ENCODE measurements at places on chromosomes 2 and 18. TPM values are rescaled to one million over a fixed set of nuclear protein-coding genes. Genes with fewer than 3 reads are reported as not detected.
A peak's percentile ranks its signal among the peaks of the same experiment; 100 is the strongest.

- no peak for DNase-seq
Measured at GRCh38 chr2:236576087-236576486, 6.5 kb downstream of the ACKR3 start.

- no peak for DNase-seq
Measured at GRCh38 chr18:11674119-11674518, 14.9 kb upstream of the GNAL start.

DNA sequence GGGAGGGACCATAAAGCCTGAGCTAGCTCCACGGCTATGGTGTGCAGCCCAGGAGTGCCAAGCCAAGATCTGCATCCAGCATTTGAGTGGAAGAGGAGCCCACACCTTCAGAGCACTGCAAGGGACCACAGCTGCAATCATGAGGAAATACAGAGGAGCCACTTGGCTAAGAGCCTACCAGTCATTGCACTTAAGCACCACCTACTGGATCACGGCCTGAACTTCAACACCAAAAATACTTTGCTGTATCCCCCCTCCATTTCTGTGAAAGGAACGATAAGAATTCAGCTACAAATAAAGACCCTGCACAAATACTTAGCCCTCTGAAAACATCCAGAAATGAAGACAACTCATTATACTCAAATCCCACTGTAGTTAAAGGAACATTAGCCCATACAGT is 545.3 kb downstream of the TSN start:
- DNase-seq: no peak

- peak; percentile 28 for DNase-seq
Measured at GRCh38 chr2:19435815-19436214, 77.4 kb upstream of the OSR1 start.

DNA sequence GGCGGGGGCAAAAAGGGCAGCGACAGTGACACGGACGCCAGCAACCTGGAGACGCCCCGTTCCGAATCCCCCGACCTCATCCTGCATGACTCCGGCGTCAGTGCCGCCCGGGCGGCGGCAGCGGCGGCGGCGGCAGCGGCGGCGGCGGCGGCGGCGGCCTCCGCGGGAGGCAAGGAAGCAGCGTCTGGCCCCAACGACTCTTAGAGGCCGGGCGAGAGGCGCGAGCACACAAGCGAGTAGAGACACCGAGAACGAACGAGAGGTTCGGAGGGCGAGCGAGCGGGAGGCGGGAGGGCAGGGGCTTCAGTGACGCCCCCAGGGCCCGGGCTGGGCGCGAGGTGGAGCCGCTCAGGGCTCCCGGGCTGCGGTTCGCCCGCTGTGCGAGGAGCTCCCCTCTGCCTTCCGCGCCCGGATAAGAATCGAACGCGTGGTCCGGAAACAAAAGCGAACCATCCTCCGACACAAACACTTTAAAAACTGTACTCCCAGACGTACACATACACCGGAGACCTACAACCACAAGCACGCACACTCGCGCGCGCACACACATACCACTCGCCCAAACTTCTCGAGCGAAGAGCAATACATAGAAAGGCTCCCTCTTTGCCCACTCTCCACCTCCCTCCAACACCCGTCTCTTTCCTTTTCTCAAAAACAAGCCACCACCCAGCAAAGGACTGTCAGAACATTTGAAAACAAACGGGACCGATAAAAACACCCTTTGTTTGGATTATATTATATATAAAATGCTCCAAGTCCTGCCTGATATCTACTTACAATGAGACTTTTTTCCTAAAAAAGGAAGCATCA is 2.8 kb downstream of the SP9 start:
- DNase-seq: no peak

- DNase-seq: peak; percentile 64
Measured at GRCh38 chr2:113791697-113792590, 35.5 kb upstream of the SLC35F5 start.

DNA sequence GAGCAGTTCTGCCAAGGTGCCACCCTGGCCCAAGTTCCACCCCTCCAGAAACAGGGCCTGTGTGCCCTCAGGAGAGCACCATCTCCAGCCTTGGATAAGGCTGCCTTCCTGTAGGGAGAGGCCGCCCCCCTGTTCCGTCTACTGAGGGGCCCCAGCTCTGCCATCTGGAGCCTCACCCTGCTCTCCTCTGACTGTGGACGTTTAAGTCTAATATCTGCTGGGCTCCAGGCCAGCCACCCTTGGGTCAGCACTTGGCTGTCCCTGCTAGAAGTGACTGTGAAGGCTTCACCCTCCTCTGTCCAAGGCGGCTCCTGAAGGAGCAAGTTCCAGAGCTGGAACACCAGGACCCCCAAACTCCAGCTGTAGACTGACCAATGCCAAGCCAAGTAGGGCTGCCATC is 26.3 kb downstream of the RHOB start:
- DNase-seq: no peak

GRCh38 chr2:160411167-160411566 is 82.4 kb downstream of the RBMS1 start:
- peak; percentile 60 for DNase-seq

GRCh38 chr18:49135877-49136276 is 185.1 kb upstream of the SMAD7 start:
- DNase-seq: peak; percentile 42

DNA sequence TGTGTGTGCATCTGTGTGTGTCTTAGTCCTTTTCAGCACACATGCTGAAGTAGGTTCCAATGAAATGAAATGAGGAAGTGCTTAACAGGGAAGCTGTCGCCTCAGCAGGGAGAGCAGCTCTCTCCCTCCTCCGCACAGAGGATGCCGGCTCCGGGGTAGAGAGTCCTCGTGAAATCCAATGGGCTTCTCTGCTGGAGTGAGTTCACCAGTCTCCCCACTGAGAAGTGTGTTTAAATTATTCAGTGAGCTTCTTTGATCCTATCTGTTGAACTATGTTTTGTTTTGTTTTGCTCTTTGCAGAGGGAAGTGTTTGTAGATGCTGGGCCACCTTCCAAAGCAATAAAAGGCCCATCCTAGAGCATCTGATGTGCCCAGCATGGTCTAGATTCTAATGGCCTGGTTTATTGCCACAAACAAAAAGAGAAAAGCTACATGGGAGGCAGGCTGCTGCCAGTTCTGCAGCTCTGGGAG is 6.7 kb downstream of the PPP1R7 start:
- DNase-seq: no peak

- DNase-seq: no peak
Measured at GRCh38 chr2:68303033-68303901, 16.5 kb downstream of the CNRIP1 start.

DNA sequence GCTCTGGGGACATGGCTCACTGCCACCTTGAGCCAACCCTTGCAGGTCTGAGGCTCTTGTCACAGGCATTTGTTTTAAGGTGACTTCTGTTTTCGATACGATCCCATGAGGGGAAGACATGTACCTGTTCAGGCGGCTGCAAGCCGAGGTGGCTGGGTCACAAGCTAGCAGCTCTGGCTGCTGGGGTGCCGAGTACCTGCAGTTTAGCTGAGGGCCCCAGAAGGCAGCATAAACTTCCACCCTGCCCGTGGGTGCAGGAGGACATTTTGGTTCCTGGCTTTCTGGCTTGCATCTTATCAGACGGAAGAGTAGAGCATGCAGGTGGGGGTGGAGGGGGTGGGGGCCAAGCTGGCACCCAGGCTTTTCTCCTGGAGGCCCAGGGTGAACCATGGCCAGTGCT is 28.4 kb downstream of the COA5 start:
- DNase-seq: no peak

DNA sequence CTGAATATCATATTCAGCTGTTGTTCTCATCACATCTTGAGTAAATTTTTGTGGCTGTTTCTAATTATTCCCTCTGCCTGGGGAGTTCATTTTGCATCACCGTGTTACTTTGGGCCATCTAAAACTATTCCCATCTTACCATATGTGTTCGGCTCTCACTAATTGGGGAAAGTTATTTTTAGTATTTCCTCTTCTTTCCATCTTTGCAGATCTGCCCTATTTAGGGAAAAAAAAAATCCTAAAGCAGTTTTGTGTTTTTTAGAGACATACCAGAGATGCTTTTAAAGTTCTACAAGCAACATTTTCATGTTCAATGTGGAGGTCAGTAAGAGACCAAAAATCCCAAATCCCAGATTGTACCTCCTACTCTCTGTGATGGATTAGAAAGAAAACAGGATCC is 111.3 kb upstream of the NDUFV2 start:
- DNase-seq: peak; percentile 19

DNA sequence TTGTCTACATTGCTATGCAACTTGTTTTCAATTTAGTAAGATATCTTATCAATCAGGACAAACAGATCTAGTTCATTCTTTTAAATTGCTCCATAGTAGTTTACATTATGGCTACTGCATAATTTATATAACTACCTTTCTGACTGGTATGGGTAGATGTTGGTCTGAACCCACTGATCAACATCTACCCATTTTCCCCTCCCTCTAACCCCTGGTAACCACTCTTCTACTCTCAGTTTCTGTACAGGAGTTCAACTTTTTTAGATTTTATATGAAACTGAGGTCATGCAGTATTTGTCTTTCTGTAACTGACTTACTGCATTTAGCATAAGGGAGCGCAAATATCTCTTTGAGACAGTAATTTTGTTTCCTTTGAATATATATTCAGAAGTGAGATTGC is 73.2 kb downstream of the ITSN2 start:
- DNase-seq: no peak

- no peak for DNase-seq
Measured at GRCh38 chr2:237861875-237862527, 2.6 kb downstream of the RAMP1 start.

GRCh38 chr18:2901423-2901985 is 54.7 kb downstream of the EMILIN2 start:
- peak; percentile 34 for DNase-seq

DNA sequence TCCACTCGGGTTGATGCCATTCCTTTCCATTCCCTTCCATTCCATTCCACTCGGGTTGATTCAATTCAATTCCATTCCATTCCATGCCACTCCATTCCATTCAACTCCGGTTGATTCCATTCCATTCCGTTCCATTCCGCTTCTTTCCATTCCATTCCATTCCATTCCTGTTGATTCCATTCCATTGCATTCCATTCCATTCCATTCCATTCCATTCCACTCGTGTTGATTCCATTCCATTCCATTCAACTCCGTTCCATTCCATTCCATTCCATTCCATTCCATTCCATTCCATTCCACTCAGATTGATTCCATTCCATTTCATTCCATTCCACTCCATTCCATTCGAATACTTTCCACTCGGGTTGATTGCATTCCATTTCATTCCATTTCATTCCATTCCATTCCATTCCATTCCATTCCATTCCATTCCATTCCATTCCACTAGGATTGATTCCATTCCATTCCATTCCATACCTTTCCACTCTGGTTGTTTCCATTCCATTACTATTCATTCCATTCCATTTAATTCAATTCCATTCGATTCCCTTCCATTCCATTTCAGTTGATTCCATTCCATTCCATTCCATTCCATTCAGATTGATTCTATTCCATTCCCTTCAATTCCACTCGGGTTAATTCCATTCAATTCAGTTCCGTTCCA is 1141.8 kb downstream of the RPIA start:
- DNase-seq: peak; percentile 12

DNA sequence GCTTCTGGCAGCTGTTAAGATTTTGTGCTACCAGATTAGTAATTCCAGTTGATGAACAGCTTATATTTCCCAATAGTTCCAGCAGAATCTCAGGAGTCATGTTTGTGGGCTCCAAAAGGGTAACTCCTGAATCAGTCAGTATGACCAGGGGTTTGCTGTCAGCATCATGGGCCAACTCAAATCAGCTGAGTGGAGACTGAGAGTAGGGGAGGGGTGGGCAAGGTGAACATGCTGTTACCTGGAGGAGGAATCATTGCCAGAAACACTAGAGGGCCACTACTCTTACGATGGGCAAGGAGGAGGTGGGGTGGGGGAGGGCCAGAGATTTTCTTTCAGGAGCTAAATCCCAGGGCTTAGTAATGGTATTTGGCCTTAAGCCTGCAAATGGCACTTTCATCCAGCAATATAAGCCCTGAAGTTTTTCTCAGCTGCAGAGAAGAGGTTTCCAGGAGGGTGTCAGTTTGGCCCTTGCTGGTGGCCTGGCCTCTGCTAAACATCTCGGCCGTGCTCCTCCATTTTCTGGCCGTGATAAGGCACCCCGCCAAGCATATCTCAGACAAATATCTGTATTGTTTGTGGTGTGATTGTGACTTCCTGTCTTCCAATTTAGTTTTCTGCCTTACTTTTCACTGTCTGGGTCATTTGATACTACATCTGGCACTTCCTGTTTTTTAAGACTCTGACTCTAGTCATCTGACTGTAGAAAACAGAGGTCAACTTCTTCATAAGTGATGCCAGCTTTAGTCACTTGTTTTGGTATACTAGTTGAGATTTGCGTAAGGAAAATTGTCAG is 120.5 kb upstream of the CXCR4 start:
- DNase-seq: no peak

GRCh38 chr18:55552526-55553189 is 35.3 kb downstream of the TCF4 start:
- DNase-seq: no peak

DNA sequence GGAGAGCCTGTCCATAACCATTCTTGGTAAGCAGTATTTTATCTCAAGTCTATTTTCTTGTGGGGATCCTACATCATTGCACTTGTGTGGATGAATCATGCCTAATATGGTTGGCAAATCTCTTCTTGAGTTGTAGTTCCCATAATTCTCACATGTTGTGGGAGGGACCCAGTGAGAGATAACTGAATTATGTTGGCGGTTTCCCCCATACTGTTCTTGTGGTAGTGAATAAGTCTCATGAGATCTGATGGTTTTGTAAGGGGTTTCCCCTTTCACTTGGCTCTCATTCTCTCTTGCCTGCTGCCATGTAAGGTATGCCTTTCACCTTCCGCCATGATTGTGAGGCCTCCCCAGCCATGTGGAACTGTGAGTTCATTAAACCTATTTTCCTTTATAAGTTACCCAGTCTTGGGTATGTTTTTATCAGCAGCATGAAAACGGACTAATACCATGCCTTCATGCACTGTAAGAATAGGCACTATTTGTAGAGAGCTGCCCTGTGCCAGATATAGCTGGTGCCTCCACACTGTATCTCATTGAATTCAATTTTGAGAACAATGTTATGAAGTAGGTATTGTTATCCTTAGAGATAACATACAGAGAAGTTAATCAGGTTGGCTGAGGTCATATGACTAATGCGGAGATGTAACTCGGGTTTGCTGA is 148.3 kb downstream of the PLCL1 start:
- DNase-seq: no peak

DNA sequence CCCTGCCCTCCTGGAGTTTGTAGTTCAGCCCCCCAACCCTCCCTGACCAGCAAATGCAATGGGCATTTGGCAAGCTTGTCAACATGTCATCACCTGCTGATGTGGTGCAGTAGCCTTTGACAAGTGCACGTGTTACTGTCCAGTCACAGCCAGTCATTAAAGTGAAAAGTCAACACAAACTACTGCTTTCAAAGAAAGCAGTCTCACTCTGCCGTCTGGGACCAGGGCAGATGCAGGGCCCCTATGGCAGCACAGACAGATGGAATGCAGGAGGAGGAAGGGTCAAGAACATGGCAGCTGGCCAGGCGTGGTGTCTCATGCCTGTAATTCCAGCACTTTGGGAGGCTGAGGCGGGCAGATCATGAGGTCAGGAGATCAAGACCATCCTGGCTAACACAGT is 222.4 kb upstream of the OSR1 start:
- no peak for DNase-seq

The TANC1 gene
- 26.0 TPM for total RNA-seq

The ANKRD30BL gene
- total RNA-seq: not detected

The TET3 gene
- 3.4 TPM for total RNA-seq

The KCNG3 gene
- total RNA-seq: not detected

The EVX2 gene
- not detected for total RNA-seq

The IKZF2 gene
- 7.7 TPM for total RNA-seq

The DSC2 gene
- not detected for total RNA-seq

The MEIS1 gene
- total RNA-seq: 66.4 TPM

The SLC9A4 gene
- total RNA-seq: not detected

All from HFFc6 (cell line).